CD4-positive, alpha-beta T cell treated with Interferon alpha-2 for 1 hour (primary cell): ENCODE measurements at places on chromosomes 6 and 20.

DNA sequence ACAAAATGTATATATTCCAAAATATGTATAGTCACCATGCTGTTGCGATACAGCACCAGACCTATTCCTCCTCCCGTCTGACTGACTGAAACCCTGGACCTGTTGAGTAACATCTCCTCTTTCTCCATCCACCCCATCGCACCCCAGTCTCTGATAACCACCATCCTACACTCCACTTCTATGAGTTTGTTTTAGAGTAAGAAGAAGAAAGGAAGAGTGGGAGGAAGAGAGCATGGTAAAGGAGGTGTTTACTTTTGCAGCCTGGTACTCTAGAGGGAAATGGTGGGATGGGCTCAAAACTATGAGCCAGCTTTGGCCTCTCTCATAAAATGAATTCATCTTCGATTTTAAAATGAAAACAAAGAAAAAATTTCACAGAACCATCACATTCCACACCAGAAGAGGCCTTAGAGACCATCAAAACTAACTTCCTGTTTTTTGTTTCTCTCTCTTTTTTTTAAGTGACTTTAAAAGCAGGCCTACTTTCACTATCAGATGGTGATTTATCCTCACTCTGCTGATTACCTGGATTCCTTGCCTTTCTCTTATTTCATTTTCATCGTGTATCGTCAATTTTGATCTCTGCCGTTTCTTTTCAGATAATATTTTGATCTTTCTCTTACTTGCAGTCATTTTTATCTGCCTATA is 16.8 kb upstream of the FUCA2 start:
- no peak for DNase-seq

DNA sequence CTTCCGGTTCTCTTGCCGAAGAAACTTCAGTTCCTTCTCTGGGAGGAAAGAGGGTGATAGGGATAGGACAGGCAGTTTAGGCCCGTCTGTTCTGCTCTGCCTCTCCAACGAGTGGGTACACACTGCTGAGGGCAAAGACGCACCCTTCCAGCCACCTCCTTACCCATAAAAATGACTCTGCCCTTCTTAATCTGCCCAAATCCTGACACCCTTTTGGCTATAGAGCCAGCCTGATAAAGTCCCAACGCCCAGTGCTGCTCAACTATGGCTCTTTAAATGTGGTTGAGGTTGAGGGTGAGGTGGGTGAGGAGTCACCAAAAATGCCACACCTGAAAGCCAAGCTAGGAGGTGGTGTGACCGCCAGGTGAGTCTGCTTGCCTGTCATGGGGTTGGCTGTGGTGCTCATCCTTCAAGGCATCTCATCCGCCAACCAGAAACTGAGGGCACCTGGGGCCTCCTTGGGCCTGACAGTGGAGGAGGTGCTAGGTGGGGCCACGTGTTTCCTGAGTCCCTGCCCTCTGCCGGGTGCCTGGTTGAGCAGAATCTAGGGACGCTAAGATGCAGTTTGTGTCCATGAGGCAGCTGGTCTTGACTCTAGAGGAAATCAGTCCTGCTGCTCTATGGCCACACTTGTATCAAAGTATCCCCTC is 16.3 kb downstream of the CCDC167 start:
- peak; percentile 30 for DNase-seq

DNA sequence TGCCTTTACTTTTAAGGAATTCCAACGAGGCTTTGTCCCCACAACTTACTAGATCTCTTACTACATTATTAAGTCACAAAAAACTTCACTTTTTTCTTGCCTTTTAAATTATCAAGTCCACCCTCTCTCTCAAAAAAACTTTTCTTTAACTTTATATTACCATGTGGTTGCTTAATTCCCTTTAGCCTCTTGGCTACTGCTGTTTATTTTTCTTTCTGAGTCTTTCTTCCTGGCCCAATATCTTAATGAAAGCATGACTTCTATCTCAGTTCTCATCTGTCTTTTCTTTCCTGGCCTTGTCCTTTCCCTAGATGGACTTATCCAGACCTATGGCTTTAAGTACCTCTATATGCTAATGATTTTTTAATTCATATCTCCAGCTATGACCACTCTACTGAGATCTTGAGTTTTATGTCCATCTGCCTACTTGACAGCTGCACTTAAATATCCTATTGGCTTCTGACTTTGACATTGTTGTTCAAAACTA is 710.5 kb downstream of the RFPL4B start:
- no peak for DNase-seq

DNA sequence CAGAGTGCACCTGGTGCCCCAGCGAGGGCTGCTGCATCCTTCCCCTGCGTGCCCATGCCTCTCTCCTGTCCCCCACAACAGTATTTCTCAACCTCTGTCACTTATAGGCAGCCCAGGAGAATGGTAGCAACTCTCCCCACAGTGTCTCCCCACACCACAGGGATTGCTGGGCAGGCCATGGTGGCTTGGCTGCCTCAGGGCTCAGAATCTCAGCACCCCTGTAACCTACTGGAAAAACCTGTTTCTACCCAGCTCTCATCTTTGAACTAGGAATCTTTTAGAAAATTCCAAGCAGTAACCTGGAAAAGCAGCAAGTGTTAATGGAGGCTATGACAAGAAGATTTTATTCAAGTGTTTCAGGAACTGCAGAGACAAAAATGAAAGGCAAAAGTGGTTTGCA is 38.0 kb downstream of the CD164 start:
- DNase-seq, result no peak

- no peak for DNase-seq
These were observed 2.0 kb upstream of the SLC17A3 start for GRCh38 chr6:25875926-25876602.

DNA sequence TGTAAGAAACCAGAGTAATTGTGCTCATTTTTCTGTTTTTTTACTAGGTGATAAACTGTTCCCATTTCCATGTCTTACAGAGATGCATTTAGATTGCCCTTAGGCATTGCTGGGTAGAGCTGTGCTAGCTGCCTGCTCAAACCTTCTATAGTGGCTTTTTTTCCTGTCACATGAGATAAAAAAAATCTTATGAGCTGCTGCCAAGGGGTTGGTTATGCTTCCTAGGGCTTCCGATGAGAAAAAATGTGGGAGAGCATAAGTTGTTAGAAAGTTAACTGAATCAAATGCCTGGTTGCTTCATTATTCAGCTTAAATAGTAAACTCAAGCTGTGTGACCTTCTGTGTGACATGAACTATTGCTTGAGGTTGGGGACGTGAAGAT is 50.0 kb upstream of the NOX3 start:
- DNase-seq, result no peak

GRCh38 chr20:37994512-37994911 is 38.7 kb downstream of the TTI1 start:
- no peak for DNase-seq

GRCh38 chr6:19999319-20000191 is 162.4 kb downstream of the ID4 start:
- no peak for DNase-seq

DNA sequence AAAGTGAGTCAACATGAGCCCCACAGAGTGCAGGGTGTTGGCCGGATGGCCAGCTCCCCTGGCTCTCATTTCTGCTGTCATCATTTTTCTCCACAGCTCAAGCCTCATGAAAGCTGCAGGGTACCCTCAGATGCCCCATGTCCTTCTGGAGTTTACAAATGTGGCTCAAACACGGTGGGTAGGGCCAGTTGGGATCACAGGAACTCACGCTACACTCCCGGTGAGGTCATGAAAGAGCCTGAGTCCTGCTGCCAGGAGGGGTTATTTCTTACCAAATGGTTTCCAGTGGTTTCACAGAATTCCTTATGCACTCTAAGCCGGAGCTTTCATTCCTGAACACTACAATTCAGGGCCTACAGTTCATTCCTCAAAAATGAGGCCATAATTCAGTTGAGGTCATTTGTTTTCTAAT is 78.7 kb downstream of the TMEM170B start:
- no peak for DNase-seq

DNA sequence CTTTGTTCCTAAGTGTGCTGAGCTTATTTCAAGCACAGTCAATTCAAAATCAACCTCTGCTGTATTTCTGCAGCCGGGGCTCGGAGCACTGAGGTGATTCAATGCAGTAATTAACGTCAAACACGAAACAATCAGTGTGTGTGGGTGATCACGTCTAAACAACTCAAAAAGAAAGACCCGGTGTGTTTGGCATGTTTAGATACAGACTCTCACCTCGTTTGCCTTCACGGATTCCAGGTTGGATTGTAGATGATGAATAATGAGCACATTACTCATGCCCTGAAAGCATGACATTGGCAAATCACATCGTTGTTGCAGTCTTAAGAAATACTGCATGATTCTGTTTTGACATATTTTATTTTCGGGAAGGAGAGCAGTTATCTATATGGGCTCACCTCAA is 231.0 kb downstream of the QKI start:
- no peak for DNase-seq

- DNase-seq, result no peak
These were observed 22.6 kb downstream of the CST4 start for GRCh38 chr20:23666189-23666588.

DNA sequence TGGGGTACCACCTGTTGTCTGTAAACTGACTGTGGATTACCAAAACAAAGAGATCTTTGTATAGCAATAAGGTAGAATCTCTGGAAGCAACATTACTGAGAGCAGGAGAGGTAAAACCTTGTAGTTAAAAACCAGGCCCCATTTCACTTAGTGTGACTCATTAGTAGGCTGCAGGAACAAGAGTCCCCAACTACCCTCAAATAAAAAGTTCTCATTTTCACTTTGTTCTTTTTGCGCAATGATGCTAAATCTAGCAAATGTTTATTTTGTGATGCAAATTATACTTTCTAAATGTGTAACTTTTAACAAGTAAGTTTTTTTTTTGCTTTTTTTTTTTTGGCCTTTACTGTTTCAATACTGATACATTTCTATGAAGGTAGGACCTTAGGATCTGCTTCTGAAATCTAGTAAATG is 67.1 kb downstream of the ESF1 start:
- DNase-seq, result no peak

DNA sequence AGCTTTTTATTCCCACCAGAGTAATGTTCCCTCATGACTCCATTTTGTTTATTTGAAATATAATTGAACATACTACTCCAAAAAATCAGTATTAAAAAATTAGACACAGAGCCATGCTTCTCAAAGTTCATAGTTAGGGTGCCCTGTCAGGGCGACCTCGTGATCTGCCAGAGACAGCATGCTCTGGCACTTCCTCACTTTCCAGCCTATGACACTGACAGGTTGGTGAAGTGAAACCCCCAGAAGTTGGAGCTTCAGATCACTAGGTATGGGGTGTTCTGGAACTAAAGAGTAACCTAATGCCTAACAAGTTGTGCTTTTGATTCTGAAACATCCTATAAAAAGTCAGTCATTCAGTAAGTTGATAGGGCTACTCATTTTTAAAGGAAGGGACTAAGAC is 93.0 kb downstream of the TBC1D7 start:
- DNase-seq, result no peak

- DNase-seq, result no peak
These were observed 5.5 kb downstream of the UBR2 start for GRCh38 chr6:42569102-42570028.

GRCh38 chr20:63178889-63179686 is 36.8 kb downstream of the YTHDF1 start:
- peak; percentile 66 for DNase-seq

DNA sequence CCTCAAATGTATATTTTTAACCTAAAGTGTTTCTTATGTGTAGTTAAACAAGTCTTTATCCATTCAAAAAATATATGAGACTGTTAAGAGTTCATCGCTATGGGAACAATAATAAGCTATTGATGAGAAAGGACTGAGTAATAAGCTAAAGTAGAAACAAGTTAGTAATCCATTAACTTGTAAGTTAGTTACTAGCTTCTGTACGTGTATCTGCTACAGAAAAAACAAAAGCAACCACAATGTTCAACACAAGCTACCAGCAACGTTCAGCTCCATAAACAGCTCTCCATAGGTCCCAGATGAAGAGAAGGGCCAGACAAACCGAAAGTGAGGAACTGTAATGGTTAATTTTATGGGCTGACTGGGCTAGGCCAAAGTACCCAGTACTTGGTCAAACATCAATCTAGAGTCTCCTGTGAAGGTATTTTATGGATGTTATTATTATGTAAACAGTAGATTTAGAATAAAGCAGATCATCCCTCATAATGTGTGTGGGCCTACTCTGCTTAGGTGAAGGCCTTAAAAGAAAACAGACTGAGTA is 33.8 kb upstream of the FAM135A start:
- DNase-seq, result no peak

DNA sequence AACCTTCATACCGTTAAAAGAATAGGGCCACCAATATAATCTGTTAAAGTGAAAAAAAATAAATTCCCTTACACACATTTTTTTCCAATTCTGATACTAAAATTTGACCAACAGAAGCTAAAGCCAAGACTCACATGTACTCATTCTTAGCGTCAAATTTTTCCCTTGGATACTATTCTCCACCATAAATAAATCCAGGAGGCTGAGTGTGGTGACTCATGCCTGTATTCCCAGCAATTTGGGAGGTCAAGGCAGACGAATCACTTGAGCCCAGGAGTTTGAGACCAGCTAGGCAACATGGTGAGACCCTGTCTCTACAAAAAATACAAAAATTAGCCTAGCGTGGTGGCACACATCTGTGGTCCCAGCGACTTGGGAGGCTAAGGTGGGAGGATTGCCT is 43.9 kb downstream of the SCML4 start:
- DNase-seq, result no peak

DNA sequence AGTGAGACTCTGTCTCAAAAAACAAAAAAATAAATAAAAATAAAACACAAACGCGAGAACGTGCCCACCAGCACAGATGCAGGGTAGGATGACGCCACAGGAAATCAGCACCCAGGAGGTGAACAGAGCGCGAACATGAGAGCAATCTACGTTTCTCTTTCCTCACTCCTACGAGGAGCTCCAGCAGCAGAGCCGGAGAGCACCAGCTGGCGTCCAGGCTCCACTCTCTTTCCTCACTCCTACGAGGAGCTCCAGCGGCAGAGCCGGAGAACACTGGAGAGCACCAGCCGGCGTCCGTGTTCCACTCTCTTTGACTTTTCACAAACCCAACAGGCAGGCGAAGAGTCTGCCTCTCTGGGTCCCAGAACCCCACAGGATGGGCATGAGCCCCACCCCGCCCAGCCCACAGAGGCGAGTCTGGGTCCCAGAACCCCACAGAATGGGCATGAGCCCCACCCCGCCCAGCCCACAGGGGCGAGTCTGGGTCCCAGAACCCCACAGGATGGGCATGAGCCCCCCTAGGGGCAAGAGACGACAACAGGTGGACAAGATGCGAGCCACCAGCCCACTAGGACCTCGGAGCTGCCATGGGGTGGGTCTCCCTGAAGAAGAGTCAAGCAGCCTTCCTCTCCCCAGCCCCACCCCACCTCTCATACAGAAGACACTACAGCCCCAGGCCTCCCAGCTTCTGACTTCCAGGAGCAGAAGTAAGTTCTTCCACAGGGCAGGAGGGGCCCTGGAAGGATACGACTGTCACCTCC is 20.2 kb downstream of the ZBTB46 start:
- DNase-seq, result no peak

DNA sequence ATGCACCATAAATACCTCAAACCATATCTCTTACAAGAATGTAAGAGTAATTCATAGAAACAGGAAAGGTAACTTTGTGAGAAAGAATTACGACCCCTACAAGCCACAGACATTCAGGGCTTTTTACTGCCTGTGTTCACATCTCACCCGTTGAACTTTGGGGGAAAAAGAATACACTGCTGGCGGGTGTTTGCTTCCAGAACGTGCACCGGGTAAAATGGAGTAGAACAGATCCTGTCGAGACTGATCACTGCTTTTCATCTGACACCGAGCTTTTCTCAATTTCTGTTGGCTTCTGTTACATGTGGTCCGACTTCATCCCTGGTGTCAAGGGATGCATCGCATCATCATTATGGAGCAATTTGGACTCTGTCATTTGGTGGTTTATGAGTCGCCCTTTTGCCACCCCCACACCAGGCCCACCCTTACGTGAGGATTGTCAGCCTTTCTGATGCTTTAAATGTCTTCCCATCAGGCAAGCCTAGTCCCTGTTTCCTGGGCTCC is 219.2 kb upstream of the ZFP64 start:
- DNase-seq, result no peak

GRCh38 chr20:41391587-41392001 is 25.0 kb upstream of the EMILIN3 start:
- no peak for DNase-seq
